ENCODE measurements at places on chromosomes 3 and 15.

GRCh38 chr3:182818296-182818978 lies 25.1 kb downstream of the ATP11B start:
- no peak for DNase-seq

DNA sequence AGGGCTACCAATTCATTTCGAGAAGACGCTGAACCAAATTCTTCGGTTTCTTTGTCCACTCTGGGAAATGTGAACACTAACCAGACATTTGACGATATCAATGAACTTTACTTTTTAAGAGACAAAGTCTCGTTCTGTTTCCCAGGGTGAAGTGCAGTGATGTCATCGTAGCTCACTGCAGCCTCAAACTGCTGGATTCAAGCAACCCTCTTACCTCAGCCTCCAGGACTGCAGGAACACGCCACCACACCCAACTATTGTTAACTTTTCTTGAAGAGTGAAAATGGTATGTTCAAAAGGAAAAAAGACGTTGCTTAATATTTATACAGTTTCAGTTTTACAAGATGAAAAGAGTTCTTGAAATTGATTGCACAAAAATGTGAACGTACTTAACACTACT lies 30.6 kb downstream of the MB21D2 start:
- DNase-seq: no peak

DNA sequence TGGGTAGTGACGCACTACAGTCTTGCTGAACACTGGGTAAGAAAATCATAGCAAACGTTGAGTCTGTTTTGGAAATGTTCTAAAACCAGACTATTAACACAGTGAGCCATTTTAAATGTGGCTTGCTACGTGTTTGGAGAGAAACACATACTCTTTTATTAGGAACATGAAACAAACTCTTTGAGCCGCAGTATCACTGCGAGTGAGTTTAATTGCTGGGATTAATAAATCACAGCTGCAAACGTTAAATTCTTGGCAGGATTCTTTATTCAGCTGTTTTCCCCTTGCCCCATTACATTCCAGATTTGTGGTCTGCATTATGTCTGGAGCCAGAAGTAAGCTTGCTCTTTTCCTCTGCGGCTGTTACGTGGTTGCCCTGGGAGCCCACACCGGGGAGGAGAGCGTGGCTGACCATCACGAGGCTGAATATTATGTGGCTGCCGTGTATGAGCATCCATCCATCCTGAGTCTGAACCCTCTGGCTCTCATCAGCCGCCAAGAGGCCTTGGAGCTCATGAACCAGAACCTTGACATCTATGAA lies 33.6 kb downstream of the BTD start:
- no peak for DNase-seq

- no peak for DNase-seq
Measured at GRCh38 chr15:58541410-58542087, 109.8 kb downstream of the LIPC start.

DNA sequence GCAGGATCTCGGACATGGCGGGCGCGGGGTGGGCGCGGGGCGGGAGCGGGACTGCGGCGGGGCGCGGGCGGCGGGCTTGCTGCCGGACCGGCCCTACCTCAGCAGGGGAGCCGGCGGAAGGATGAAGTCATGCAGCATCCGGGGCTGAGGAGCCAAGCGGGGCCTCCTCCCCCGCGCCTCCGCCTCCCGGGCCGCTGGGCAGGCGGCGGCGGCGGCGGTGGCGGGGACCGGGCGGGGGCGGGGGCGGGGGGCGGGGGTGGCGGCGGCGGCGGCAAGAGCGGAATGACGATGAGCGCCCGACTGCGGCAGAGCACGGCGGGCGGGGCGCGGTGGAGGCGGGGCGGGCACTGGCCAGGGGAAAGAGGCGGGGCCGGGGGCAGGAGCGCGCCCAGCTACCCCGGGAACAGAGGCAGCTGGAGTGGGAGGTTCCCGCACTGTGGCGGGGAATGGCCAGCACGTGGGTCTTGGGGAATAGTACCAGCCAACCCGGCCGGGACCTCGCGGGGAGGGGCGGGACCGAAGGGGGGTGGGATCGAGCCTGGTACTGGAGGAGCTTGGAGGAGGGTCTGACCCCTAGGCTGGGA lies at the start of gene CAMK2N2:
Gene CAMK2N2 (minus strand): TSS at position 284 of the 584 bp plus-strand sequence. CDS start 268 bp downstream, at position 16.
- DNase-seq: peak; percentile 99

DNA sequence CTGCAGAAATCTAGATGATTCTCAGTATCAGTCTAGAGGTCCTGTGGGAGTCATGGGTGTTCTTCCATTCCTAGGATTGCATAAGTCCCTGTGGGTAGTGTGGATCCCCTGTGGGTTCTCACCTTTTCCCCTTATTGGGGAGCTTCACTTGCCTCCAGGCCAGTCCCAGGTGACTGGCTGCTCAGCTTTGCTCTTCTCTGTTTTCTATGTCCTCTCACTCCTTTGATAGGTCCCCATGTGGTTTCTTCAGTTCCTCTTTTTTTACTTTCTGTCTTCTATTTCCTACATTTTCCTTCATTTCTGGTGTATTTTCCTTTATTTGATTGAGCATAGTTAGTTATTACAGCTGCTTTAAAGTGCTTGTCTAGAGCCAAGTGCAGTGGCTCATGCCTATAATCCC lies 10.9 kb downstream of the TEX55 start:
- DNase-seq: no peak

DNA sequence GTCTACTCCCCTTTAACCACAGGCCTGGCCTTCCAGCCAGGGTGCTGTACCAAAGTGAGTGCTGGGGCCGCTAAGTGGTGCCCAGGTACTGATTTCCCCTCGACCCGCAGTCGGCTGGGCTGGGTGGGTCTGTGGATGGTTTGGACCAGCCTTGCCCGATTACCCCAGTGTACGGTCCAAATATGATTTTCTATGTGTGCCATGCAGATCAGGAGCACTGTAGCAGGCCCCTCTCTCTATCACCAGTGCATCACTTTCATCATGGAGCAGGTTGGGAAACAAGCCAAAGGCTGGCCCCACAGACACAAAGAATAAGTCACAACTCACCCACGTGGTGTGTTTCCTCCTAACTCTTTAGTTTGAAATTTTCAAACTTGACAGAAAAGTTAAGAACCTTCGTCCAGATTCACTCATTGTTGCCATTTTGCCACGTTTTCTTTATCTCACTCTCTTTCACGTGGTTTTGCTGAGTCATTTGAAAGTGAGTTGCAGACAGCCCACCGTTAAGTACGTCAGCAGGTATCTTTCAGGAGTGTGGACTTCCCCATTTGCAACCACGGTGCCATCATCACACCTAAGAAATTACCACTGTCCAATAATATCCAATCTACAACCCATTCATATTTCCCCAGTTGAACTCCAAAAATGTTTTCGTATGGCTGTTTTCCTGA lies 37.0 kb downstream of the ZNF710 start:
- no peak for DNase-seq

DNA sequence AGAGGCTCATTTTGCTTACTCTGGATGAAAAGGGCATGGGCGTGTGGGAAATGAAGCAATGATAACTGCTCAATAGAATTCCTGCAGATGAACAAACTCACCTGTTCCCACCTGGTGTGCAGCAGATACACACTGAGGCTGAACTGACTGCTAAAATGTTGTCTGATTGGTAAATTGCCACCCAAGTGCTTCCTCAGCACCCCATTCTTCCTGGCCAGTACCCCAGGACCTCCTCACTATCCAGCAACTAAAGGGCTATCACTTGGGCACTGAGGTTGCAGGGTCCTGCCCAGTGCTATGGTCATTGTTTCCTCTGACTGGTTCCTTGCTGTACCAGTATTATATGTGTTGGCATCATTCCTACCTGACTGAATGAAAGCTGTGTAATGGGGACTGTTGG lies 38.0 kb upstream of the DGKG start:
- no peak for DNase-seq

GRCh38 chr3:147554332-147554731 lies 145.2 kb downstream of the ZIC1 start:
- DNase-seq: no peak

GRCh38 chr3:58063022-58063815 lies 55.0 kb downstream of the FLNB start:
- DNase-seq: no peak

DNA sequence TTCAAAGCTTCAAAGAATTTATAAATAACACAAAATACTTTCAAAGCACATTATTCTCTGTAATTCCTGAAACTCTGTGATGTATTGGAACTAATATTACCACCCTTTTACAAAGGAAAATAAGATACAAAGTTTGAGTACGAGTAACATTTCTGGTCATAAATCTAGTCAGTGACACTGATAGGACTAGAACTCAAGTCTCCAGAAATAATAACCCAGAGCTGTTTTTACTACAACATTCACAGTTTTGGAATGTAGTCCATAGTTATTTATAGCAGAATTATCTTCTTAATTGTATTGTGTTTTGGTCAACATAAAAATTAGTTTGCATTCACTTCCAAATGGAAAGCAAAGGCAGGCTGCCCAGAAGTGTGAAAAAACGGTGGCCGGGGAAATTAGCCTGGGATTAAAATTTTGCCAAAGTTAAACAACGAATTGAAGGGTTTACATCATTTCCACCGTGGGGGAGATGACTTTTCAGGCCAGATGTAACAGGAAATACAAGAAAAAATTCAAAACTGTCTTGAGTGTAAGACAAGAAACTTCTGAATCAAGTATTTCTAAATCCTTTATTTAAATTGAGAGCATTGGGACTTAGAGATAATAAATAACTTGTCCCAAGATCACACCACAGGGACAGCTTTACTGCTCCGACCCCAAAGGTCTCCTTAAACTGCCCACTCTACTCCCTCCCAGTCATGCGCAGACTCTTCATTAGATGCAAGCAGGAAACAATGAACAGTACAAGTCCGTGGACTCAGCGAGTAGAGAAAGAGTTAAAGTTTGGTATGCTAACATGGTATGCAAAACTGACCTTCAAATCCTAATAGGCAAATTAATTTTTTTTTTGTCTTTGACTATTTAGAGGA lies 74.3 kb upstream of the VGLL4 start:
- peak; percentile 53 for DNase-seq

DNA sequence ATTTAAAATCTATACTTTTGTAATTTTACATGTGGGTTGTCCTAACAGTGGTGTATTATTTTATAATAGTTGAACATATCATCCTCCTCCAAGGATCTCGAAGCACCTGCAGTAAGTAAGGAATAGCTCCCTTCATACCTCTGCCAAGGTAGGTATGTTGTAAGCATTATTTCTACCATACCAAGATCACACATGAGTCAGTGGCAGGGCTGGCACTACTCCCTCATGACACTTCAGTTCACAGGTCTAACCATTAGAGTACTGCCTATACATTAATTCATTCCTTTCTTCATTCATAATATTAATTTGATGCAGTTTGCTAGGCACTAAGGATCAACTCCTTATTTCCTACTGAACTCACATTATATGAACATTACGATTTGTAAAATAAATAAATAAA lies 11.9 kb upstream of the LEKR1 start:
- DNase-seq: no peak

- no peak for DNase-seq
Measured at GRCh38 chr15:67778968-67779548, 46.3 kb upstream of the SKOR1 start.

- no peak for DNase-seq
Measured at GRCh38 chr15:28880680-28881079, 5.1 kb upstream of the APBA2 start.

Data from 8988T (cell line).